ENCODE measurements at places on chromosomes 11 and 22.
A peak's percentile ranks its signal among the peaks of the same experiment; 100 is the strongest.

GRCh38 chr11:75155570-75156422 lies 4.9 kb downstream of the SLCO2B1 start:
- no peak for DNase-seq

DNA sequence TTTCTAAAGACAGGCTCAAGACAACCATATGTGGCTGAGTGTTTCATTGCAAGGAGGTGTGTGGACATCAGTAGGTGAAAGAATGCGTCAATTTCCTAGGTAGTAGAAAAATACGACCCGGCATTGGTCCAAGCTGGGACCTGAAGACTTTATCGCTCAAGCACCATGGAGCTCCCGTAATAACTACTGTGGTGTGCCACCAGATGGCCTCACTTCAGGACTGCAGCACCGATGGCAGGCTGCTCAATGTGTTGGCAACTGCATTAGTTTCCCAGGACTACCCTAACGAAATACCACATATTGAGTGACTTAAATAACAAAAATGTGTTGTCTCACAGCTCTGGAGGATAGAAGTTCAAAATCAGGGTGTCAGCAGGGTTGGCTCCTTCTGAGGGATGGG lies 72.4 kb upstream of the FAT3 start:
- no peak for DNase-seq

GRCh38 chr11:108931168-108931567 lies 266.3 kb downstream of the DDX10 start:
- no peak for DNase-seq

- no peak for DNase-seq
These were observed 741.1 kb upstream of the LUZP2 start for GRCh38 chr11:23755769-23756168.

DNA sequence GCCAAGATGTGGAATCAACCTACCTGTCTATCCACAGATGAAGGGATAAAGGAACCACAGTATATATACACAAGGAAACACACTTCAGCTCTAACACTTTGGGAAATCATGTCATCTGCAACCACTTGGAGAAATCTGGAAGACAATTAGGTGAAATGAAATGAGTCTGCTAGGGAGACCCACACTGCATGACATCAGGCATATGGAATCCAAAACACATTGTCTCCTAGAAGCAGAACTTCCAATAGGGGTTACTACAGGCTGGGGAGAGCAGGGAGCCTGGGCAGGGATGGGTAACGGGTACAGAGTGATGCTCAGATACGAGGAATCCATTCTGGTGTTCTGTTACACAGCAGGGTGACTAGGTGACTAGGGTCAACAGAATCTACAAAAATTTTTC lies 18.3 kb downstream of the RGL4 start:
- DNase-seq, result no peak

DNA sequence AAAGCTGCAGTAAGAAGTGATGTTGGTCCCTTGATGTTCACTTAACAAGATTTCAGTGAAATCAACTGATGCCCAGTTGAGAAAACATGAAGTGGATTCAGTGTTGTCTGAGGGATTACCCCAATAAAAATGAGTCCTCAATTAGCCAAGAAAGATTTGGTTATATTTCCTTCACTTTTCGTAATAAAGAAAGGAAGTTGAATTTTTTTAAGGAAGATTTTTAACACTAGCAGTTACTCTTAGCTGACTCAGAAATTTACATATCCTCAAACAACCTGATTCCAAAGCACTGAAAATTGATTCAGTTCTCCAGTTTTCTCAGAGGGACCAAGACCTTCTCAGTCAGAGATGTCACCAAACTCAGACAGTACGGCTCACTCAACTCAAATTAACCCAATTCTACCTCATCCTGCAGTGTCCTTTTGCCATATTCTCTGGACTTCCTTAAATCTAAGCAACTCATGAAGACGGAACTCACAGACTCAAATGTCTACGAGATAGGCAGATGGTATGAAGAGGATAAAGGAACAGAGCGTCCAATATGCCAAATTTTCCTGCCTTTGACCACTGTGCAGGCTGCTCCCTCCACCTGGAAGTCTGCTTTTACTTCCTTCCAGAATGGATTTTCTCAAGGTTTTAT lies 22.8 kb downstream of the SLC5A4 start:
- DNase-seq, result no peak

- DNase-seq, result no peak
These were observed 8.9 kb downstream of the TUB start for GRCh38 chr11:8089791-8090510.

DNA sequence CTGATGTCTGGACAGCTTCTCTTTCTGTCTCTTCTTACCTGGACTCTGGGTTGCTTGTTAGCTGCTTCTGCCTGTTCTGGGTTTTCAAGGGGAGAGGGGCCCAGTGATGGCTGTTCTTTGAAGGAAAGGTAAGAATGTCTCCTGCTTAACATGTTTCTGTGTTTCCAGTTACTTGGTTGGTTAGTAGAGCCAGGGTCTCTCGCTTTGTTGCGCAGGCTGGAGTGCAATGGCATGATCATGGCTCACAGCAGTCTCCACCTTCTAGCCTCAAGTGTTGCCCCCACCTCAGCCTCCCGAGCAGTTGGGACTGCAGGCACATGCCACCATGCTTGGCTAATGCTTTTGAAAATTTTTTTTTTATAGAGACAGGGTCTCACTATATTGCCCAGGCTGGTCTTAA lies 126.6 kb downstream of the BCR start:
- no peak for DNase-seq

GRCh38 chr11:204587-205109 lies 2.6 kb downstream of the BET1L start:
- DNase-seq, result no peak

GRCh38 chr11:64728757-64729365 lies 5.9 kb upstream of the NRXN2 start:
- DNase-seq, result no peak

DNA sequence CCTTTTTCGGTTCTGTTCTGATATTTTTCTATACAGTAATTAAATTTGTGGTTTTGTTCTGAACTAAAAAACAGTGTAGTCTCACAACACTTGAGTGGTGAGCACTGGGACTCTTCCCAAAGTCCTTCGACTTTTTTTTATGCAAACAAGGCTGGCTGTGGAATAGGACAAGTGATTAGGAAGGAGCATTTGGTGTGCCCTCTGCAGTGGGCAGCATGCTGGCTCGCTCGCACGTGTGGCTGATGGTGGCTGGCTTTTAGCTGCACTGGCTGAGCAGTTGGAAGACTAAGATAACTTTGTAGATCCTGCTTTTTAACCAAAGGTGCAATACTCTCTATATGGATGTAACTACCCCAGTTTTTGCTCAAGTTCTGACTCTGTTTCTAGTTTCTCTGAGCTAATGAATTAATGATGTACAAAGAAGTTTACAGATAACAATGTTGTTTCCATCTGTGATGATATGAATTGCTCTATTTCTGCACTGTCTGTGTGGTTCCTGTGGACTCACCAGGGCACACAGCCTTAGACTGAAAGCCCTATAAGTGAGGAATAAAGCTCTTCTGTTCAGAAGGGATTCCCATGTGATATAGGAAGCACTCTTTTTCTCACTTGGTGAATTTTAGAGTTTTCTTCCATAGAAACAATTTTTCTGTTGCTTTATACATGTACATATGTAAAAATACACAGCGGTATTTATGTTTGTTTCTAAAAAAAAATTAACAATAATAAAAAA lies 143.1 kb upstream of the RASSF10 start:
- no peak for DNase-seq

DNA sequence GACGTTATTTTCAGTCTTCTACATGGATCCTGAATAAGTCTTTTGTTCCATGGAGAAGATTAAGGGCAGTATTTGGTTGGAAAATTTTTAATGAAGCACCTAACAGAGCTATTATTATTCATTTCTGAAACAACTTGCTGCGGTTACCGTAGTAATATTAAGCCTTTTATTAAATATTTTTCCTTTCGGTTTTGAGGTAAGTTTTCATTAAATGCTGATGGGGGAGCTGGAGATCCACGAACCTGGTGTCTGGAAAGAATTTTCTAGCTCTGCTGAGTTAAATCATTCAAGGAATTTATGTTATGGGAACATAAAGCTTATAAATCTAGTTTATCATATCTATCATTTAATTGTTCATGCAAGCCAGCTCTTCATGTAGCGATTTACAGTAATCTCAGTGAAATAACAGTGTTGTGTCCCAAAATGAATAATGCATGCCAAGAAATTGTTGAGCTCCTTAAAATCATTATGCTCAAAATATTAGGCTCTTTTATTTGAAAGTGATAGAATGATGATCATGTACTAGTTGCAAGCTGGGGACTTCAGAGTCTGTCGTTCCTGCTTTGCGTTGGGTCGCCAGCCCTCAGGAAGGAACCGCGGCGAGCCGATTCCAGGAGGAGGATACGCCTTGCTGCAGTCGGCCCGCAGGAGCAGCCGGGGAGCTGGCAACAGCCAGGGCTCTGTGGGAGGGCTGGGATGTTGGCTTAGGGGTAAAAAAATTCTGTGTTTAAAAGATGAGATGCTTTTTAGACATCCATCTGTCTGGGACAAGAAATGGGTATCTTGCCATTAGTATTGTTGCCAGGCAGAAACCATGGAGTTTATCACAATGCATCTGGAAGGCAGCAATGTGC lies 83.1 kb downstream of the TBC1D22A start:
- DNase-seq, result no peak

- no peak for DNase-seq
These were observed 68.7 kb downstream of the MRTFA start for GRCh38 chr22:40567626-40568328.

GRCh38 chr11:36507824-36508489 lies 2.1 kb downstream of the TRAF6 start:
- no peak for DNase-seq

DNA sequence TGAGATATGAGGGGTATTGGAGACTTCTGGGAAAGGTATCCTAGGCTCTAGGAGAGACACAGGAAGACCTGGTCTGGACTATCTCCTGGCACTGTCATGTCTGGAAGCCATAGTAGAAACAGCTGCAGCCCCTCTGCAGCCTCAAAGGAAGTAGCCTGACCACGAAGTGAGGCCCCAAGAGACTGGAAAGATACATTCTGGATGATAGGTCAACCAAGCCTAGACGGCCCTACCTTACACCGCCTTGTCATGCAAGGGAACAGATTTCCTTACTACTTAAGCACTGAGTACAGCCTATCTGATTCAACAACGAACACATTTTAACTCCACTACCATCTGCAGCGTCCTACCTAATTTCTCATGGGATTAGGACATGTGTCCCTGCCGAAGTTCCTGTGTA lies 31.1 kb downstream of the UQCR10 start:
- DNase-seq, result no peak

- DNase-seq, result no peak
These were observed 36.2 kb downstream of the USP35 start for GRCh38 chr11:78224906-78225420.

DNA sequence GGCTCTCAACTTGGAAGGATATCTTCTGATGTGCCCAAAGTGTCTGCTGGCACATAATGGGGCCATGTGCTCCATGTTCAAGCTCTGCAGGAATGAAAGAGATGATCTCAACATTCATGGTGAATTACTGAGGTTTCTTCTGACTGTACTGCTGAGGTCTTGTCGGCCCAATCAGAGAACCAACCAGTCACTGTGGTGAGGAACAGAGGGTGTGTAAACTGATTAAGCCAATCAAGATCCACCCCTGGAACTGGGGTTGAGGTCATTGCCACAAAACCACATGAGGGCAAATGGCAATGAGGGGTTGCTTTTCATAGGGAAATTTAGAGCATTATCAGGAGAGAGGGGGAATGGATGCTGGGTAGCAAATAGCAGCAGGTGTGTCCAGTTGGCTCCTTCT lies 152.3 kb upstream of the RAG2 start:
- DNase-seq, result no peak

GRCh38 chr22:17950651-17951214 lies 73.6 kb downstream of the MICAL3 start:
- DNase-seq, result no peak

DNA sequence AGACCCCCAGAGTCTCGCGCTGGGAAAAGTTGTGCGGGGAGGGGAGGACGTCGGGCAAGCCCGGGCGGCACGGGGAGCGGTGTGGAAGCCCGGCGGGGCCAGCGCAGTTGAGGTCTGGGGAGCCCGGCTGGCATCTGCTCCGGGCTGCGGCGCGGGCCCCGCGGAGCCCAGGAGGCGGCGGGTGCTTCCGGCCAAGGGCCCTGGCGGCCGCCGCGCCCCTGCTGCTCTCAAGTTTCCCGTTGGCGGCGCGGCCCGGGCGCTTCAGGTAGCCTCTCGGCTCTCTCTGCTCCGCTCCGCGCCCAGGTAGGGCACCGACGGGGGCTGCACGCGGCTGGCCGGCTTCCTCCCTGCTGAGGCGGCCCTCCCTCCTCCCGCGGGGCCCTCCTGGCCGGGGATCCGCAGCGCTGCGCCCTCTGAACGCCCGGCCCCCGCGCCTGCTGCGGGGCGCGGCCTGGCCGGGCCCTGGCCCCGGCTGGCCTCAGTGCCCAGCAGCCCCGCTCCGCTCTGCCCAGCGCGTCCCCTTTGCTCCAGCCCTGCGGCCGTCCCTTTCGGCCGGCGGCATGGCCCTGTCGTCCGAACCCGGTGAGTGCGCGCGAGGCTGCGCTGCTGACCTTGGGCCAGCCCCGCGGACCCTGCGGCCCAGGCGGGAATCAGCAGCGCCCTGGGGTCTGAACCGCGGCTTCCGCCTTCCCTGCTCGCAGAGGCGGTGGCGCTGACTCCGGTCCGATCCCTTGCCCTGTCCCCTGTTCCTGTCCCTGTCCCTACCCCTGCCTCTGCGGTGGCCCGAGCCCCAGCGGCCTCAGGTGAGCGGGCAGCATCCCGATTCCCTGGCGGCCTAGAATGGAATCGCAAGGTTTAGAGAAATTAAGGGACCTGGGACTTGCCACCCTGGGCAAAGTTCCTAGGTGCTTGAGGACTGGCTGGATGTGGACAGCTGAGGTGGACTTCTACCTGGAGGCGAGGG lies 4.3 kb upstream of the AMPD3 start:
- DNase-seq, result peak; percentile 56

DNA sequence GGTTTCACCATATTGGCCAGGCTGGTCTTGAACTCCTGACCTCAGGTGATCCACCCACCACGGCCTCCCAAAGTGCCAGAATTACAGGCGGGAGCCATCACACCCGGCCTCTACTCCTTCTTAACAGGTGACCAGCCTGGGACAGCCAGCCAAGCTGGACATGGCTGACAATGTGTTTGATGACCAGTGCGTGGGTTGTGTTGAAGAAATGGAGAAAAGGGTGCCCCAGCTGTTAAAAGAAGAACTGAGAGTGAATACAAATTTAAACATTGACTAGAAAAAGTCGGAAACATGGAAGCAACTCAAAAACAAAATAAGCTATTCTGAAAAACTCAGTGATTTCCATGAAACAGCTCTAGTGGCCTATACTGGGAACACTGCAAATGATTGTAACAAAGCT lies 86.5 kb upstream of the CLPB start:
- no peak for DNase-seq

- DNase-seq, result peak; percentile 42
These were observed 32.8 kb downstream of the PITPNB start for GRCh38 chr22:27885977-27886842.
